CD14-positive monocyte (primary cell): ENCODE measurements at places on chromosomes 3 and 15. TPM values are rescaled to one million over a fixed set of nuclear protein-coding genes. Genes with fewer than 3 reads are reported as not detected.

GAP43 gene
- not detected for polyA plus RNA-seq

KCNAB1 gene
- polyA plus RNA-seq = 0.14 TPM

SORD gene
- polyA plus RNA-seq = 22.6 TPM

MST1 gene
- 15.6 and 17.8 TPM in 2 replicates for polyA plus RNA-seq

PXK gene
- 54.0 TPM for polyA plus RNA-seq

CFAP44 gene
- not detected for polyA plus RNA-seq

SLC27A2 gene
- not detected in 2 replicates for polyA plus RNA-seq

ETFA gene
- 166 TPM for polyA plus RNA-seq

CCRL2 gene
- 11.7 TPM for polyA plus RNA-seq

CPNE9 gene
- 0.48 and 0.55 TPM in 2 replicates for polyA plus RNA-seq

SH3GL3 gene
- polyA plus RNA-seq = not detected

MKRN2 gene
- polyA plus RNA-seq = 30.9 TPM

PRTG gene
- not detected for polyA plus RNA-seq

SCN5A gene
- not detected for polyA plus RNA-seq

CNTN3 gene
- polyA plus RNA-seq = not detected

TRAT1 gene
- polyA plus RNA-seq = 0.33 TPM

LRRIQ4 gene
- not detected in 2 replicates for polyA plus RNA-seq

BOC gene
- not detected for polyA plus RNA-seq

MUSTN1 gene
- 12.8 and 13.7 TPM in 2 replicates for polyA plus RNA-seq

LDHAL6B gene
- polyA plus RNA-seq = not detected in 2 replicates

DENND4A gene
- 6.9 TPM for polyA plus RNA-seq

GORASP1 gene
- polyA plus RNA-seq = 23.2 TPM
